ENCODE measurements at places on chromosomes 5 and 9.

DNA sequence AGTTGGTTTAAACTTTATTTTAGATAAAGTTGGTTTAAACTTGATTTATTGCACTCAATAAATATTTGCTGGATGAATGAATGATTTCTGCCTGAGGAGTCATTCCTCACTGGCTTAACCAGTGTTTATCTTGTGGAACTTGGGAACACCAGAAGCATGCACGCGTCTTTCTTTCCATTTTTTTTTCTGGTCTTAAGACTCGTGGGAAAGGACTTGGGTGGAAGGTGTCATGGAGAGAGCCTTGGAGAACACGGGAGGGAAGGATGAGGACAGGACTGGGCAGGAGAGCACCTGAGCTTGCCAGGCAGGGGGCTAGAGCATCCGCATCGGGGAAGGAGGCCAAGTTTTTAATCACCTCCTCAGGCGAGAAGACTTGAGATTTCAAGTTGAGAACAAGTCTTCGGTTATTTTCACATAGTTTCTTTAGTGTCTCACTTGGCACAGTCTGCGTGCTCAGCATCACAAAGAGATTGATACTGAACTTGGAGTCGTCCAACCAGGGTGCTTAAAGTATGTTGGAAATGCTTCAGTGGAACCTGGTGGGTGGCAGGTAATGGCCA is 144.2 kb downstream of the PDZD2 start:
- DNase-seq, result no peak

DNA sequence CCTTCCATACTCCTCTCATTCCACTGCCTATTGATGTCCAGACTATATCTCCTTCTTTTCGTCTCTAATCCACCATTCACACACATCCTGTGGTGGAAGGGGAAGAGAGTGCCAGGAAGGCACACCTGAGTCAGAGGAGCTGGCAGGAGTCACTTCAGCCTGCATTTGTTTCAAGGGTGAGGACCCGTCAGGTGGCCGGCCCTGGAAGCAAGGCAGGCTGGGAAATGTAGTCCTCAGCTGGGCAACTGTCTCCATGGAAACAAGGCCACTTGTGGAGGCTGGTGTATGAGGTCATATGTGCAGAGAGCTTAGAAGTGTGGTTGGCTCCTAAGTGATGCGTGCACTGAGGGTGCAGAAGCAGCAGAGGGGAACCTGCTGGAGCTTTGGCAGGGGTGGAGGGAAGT is 278.4 kb downstream of the NSG2 start:
- peak; percentile 15 for DNase-seq

GRCh38 chr9:117034866-117035265 is 347.8 kb downstream of the TRIM32 start:
- DNase-seq, result peak; percentile 10

DNA sequence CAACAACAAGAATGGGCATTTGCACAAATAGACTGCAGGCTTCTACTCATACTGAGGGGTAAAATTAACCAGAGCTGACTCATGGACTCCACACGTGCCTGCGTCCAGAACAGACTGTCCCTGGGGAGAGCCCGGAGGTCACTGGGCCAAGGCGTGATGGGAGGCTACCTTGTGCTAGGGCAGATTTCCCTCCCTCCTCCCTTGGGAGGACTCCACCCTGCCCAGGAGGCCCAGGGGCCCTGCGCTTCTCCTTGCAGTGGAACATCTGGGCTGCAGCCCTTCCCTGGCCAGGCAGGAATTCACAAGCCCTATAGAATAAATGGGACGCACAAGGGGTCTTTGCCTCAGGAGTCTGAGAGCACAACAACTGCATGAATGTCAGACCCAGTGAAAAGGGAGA is 35.6 kb downstream of the IRX2 start:
- DNase-seq, result no peak

GRCh38 chr9:12133416-12133815 is 559.8 kb upstream of the TYRP1 start:
- DNase-seq, result no peak

DNA sequence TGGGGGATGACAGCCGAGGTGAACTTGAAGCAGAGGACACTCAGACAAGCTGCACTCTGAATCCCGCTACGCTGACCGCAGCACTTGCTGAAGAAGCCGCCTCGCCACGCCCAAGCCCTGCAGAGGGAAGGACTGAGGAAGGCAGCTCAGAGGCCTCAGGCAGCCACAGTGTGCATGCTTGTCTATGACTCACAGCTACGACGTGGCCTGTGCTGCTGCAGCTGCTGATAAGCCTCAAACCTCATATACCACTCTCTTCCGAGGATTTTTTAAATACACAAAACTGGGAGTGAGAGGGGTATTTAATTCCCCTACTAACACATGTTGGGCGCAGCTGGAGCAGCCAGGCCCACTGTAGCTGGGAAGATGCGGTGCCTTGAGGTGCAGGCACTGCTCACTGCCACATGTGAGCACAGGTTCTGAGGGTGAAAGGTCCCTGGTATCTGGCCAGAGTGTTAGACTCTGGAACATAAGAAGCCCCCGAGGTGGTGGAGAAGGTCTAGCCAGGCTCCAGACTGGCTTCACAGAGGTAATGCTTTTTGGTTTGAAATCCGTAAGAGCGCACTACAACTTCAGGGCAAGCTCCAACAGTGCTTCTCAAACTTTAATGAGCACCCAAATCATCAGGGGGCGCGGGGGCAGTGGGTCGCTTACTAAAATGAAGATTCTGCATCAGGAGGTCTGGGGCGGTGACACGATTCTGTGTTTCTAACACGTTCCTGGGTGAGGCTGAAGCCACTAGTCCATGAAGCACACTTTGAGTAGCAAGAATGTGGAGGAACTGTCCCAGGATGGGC is 196.8 kb downstream of the AUH start:
- peak; percentile 92 for DNase-seq

DNA sequence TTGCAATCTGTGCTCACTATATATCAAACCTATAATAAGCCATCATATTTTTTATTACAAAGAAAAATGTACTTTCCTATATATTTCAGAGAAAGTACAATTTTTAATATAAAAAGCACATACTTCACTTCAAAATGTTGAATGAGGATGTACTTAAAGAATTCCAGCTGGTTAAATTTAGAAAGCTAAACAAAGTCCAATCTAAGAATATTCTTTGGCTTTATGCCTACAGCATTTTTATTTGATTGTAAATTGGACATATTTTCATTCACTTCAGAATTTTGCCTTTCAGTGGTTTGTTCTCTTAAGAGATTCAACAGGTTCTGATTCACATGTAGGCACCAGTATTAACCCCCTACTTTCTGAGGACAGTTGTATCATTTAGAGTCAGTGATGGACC is 533.8 kb downstream of the CAAP1 start:
- no peak for DNase-seq

Data from suppressor macrophage (primary cell).